ENCODE measurements at places on chromosomes 7 and 10.
A peak's percentile ranks its signal among the peaks of the same experiment; 100 is the strongest.

- H3K4me1 ChIP-seq = no peaks in the 10 kb centered on the region
- H3K27me3 ChIP-seq = no peaks in the 10 kb centered on the region
- H3K27ac ChIP-seq = no peak overlapping the region
- H3K36me3 ChIP-seq = no peaks in the 10 kb centered on the region
- DNase-seq = peak; percentile 79
Measured at GRCh38 chr7:83517035-83517700, 131.8 kb downstream of the SEMA3E start.

DNA sequence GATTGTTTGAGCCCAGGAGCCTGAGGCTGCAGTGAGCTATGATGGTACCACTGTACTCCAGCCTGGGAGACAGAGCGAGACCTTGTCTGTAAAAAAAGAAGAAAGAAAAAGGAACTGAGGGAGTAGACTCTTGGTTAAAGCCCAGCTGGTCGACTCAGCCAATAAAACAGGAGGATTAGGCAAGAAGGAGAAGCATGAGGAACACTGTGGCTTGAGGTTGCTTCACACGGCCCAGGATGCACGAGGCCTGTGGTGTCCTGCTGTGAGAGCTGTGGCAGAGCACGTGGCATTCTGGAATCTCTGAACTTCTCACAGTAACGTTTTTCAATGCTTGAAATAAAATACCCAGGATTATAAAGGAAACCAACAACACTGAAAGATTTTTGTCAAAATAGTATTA, 93.3 kb downstream of the CUL2 start:
- H3K4me1 ChIP-seq = no peaks in the 10 kb centered on the region
- H3K27me3 ChIP-seq = no peaks in the 10 kb centered on the region

DNA sequence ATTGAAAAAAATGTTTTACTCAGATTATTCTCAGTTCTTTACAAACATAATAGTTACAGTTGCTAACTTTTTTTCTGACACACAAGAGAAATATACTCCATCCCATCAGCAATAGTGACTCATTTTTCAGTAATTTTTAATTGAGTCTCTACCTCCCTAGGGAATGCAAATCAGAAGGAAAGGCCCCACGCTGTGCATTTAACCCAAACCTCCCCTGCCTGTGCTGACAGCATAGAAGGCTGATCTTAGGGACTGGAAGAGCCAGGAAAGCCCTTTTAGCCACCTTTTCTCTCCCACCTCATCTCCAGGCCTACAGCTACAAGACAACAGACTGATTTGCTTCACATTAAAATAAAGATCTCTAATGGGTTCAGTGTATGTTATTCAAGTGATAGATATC, 24.7 kb upstream of the PIK3CG start:
- no peaks in the 10 kb centered on the region for H3K4me1 ChIP-seq
- H3K27me3 ChIP-seq = no peaks in the 10 kb centered on the region
- H3K27ac ChIP-seq = no peak overlapping the region
- H3K36me3 ChIP-seq = no peaks in the 10 kb centered on the region
- no peak overlapping the region for H3K4me3 ChIP-seq
- no peak for DNase-seq

GRCh38 chr7:1953199-1954190, 279.2 kb downstream of the MAD1L1 start:
- H3K27ac ChIP-seq = no peak overlapping the region
- H3K4me3 ChIP-seq = no peak overlapping the region
- DNase-seq = peak; percentile 72

DNA sequence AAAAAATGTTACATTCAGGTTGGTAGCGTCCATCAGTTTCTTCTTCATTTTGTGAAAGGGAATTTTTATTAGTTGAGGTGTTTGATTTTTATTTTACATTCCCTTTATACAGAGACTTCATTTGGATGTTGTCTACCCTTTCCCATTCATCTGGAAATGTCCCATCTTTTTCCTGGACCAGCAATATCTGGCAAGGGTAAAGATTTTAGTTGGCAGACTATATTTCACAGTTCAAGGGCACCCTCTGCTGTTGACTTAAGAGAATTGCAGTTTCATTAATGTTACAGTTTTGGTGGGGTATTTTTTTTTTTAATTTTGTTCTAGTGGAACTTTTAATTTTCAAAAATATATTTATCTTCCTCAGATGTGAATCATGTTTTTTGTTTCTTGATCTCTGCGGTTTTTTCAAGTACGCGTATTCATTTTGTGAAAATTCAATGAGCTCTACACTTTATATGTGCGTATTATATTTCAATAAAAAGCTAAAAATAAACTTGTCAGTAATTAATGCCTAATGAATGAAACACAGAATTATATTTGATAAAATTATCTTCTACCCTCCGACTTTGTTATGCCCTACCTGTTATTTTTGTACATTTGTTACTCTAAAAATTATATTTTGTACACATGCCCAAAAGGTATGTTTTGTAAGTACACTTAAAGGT, 97.9 kb upstream of the KLF14 start:
- H3K27me3 ChIP-seq = no peaks in the 10 kb centered on the region
- H3K4me1 ChIP-seq = no peaks in the 10 kb centered on the region
- H3K36me3 ChIP-seq = no peaks in the 10 kb centered on the region
- H3K27ac ChIP-seq = no peak overlapping the region

All from kidney (tissue), 22 donors.